NCI-H2081 (cell line): ENCODE measurements at places on chromosomes 13 and 19.

DNA sequence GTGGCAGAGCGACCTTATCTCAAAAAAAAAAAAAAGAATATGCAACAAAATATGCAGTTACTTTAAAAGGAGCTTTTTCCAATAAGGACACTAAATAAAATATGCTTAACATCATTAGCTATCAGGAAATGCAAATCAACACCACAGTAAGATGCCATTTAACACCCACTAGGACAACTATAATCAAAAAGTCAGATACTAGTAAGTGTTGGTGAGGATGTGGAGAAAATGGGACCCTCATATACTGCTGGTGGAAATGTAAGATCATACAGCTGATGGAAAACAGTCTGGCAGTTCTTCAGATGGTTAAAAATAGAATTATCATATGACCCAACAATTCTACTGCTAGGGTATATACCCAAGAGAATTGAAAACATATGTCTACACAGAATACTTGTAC lies 24.5 kb upstream of the AKT2 start:
- no peak for DNase-seq

DNA sequence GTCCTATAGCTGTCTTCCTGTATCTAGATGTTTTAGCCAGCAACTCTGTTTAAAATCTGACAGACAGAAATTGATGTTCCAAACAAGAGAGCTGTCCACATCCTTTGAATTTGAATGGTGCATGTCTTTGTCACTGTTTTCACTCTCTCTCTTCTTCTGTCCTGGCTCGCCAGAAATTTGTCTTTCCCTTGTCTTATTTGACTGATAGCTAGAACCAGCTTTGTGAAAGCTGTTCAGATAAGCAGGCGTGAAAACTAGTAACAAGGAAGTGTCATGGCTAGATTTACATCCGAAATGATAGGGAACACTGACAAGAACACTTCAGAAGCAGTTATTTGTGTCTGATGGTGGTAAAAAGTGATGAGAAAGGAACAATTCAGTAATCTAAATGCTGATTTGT lies 354.9 kb upstream of the SLITRK1 start:
- no peak for DNase-seq

DNA sequence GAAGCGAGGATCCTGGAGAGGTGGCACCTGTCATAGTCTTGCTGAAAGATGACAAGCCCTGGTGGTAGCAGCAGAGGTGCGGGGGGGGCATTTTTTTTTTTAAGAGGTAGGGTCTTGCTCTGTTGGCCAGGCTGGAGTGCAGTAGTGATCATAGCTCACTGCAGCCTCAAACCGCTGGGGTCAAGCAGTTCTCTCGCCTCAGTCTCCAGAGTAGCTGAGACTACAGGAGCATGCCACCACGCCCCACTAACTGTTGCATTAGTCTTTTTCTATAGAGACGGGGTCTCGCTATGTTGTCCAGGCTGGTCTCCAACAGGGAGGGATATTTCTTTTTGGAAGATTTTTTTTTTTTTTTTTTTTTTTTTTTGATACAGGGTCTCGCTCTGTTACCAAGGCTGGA lies 3.3 kb downstream of the BAX start:
- no peak for DNase-seq

GRCh38 chr13:98199480-98199879 lies 22.4 kb upstream of the RNF113B start:
- DNase-seq, result peak; percentile 80

- DNase-seq, result peak; percentile 87
Observed at GRCh38 chr19:15265850-15266248, 33.6 kb upstream of the EPHX3 start.

- DNase-seq, result no peak
Observed at GRCh38 chr13:41505209-41505835, 48.0 kb downstream of the RGCC start.

DNA sequence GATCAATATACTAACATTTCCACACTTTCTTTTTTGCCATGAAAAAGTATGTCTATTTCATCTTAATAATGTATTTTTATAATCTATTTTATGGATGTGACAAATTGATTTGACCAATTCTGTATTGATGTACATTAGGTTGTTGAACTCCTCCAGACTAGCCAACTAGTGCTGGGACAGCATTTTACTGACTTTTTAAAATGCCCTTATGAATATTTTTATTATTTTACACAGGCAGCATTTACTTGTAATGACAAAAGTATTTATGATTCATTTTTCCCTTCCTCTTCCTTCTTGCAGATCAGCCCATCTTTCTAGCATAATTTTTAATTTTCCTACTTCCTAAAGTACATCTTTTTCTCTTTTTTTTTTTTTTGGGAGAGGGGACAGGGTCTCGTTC lies 918 bp upstream of the FUZ start:
- DNase-seq, result no peak

- DNase-seq, result no peak
Observed at GRCh38 chr19:2495651-2496316, 19.9 kb downstream of the GADD45B start.

DNA sequence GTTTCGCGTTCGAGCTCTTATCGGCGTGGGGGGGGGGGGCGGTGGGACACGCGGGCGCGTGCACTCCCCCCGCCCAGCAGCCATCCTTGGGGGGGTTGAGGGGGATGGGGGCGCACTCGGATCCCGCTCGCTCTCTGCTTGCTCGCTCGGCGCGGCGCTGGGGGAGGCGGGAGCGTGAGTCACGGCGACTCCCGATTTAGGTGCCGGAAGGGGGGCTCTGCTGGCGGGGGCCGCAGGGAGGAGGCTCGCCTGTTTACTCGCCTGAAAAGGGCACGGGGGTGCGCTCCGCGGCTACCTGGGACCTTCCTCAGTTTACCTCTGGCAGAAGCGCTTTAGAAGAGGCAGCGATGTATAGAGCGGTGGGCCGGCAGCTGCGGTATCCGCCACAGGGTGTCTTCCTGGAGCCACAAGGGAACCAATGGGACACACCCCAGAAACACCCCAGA lies 1.1 kb upstream of the PDE4A start:
- no peak for DNase-seq

- DNase-seq, result peak; percentile 60
Observed at GRCh38 chr13:100811928-100812327, 137.3 kb upstream of the TMTC4 start.

DNA sequence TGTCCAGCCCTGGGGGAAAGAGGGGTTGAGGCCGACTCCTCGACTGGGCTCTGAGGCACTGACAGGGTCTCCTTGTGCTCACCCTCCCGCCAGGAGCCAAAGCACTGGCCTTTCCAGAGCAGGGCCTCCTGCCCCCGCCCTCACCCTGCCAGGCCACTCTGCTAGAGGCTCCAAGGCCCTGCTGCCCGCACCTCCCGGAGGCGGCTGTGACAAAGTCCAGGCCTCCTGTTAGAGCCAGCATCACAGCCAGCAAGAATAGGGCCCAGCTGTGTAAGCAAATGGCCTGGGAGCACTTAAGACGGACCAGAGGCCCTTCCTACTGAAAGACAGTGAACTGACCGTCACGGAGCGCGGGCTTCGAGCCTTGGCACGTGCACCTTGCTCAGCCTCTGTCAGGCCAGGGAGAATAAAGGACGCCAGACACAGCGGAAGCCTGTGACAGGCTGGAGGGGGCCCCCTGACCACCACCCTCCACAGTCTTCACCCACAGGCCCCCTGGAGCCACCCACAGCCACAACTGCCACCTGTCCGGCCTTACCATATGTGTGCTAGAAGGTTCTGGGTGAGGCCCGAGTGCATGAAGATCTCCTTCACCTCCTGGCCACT lies 50.9 kb downstream of the EPS15L1 start:
- no peak for DNase-seq

DNA sequence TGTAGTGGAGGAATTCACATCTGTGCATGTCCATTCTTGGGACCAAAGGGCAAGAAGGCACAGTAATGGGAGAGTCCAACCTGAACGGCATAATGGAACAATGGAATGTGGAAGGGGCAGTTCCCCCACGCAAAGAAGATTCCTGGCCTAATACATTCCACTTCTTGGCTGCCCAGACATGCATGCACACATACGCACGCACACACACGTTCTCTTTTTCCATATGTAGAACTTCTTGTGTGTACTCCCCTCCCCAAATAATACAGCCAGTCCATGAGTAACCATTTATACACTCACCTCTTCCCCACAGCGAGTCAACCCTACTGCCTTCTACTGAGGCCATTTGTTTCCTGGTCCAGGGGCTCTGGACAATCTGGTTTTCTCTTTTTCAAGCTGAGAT lies 6.0 kb upstream of the STK24 start:
- DNase-seq, result no peak

DNA sequence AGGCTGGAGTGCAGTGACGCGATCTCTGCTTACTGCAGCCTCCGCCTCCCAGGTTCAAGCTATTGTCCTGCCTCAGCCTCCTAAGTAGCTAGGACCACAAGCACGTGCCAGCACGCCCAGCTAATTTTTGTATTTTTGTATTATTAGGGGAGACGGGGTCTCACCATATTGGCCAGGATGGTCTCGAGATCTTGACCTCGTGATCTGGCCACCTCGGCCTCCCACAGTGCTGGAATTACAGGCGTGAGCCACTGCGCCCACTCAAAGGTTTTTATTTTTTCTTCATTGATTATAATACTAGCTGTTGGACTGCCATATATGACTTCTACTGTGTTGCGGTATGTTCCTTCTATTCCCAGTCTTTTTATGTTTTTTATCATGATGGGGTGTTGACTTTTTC lies 569.7 kb upstream of the SLITRK6 start:
- DNase-seq, result no peak

- no peak for DNase-seq
Observed at GRCh38 chr19:33465834-33466233, 55.8 kb downstream of the PEPD start.

GRCh38 chr13:31733647-31734046 lies 5.7 kb upstream of the RXFP2 start:
- DNase-seq, result no peak

DNA sequence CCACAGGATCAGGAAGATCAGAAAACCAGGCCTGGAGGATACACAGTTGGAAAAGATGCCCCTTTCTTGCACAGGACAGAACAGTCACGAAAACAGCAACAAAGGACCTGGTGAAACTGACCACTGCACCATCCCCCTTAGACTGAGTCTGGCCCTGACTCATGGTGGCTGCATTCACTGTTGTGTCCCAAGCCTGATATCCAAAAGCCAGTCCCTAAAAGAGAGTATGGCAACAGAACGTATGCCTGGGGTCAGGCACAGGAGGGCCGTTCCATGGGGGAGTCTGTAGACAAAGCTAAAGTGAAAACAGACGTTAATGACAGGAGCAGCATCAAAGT lies 301.1 kb upstream of the NBEA start:
- no peak for DNase-seq

DNA sequence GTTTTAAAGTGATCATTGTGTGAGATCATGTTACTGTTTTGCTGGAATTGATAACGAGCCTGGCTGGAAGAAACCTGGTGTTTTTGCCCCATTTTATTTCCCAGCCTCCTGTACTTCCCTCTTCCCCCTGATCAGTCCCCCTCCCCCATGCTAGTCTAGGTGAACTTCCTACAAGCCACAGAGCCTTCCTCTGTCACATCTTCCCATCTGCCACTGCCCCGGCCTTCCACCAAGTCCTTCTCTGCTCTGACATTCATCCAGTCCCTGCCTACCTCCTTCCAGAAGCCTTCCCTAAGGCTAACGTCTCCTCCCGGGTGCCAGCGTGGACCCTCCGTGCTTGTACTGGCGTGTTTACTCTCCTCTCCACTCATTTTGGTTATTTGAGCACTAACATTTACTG lies 14.3 kb downstream of the FARP1 start:
- no peak for DNase-seq

GRCh38 chr19:8835446-8835845 lies 3.3 kb downstream of the MBD3L1 start:
- DNase-seq, result no peak

DNA sequence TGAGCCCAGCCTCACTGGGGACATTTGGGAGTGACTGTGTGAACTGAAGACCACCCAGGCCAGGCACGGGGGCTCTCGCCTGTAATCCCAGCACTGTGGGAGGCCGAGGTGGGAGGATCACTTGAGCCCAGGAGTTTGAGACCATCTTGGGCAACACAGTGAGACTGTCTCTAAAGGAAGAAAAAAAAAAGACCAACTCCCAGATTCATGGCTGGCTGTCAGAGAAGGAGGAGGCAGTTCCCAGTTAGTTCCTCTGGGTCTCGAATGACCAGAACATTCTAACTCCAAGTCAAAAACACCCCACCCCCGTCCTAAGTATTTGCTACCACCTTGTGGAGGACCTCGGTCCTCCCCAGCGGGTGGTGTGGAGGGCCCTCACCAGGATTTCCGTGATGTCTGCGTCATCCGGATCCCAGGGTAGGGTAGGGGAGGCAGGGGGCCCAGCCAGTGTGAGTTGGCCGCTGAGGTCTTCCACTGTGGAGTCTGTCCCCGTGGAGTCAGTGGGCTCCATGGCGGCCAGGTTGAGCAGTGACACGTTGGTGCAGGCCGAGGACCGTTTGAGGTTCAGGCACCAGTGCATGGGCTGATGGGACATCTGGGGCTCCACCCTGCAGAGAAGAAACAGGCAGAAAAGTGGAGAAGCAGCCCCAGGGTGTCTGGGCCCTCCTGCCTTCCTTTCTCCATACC lies 1.3 kb downstream of the TSKS start:
- no peak for DNase-seq

- DNase-seq, result no peak
Observed at GRCh38 chr19:10305139-10305806, 4.3 kb downstream of the ZGLP1 start.

DNA sequence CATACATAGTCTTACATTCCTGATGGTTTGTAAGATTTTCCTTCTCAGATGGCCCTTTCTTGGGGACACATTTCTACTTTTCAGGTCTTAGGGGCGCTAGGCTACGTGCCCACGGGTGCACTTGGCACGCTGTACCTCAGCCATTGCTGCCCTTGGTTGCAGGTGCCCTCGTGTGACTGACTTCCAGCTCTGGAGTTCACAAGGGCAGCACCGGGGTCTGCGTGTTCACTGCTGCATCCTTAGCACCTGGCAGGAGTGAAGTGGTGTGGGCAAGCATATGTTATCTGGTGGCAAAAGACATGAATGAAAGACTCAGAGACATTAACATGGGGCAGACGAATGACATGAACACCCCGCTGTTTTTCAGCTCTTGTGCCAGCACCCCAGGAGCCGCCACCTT lies 13.3 kb upstream of the WDR88 start:
- DNase-seq, result no peak

DNA sequence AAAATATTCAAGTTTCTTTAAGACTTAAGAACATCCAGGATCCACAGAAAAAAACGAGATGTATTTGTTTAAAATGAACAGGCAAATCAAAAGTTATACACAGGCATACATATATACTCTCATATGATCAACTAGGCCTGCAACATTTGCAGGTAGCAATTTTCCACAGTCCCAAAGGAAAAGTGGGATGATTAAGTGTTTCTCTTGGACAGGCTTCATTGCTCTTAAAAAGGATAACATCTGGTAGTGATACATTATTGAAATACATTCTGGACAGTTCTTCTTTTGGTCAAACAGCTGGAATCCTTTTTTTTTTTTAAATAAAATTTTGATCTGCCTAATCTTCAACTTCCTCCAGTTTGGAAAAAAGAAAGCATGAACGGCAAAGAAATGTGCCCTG lies 114.8 kb upstream of the TDRD3 start:
- DNase-seq, result peak; percentile 62

- DNase-seq, result no peak
Observed at GRCh38 chr13:40963927-40964326, 55.2 kb downstream of the ELF1 start.
